ENCODE measurements at places on chromosomes 1 and 21.

DNA sequence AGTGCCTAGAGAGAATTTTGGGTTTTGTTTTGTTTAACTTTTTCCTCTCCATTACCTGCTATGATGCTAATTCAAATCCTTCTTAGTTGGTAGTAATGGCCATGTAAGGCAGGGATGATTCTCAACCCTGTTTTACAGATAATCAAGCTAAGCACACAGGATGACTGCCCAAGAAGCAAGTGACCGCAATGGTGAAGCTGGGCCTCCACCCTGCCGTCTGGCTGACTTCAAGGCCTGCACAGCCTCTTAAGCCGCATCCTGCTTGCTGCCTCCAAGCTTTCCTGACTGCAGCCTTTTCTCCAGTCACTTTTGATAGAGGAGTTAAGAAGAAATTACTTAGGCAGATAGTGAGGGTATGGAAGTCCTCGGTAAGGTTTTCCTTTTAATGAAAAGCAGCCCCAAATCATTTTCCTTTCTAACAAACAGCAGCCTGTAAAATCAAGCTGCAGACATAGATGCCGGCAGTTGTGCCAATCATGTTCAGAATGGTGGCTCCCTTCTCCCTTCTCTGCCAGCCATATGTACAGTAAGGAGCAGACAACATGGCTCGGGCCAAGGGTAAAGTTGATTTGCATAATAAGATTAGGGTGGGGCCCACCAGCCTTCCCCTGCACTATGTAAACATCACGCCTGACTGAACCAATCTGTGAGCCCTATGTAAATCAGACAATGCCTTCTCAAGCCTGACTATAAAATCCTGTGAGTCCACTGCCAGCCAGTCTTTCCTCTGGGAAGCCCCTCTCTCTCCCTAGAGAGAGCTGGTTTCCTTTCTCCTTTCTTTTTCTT, 8.8 kb upstream of the CTBS start:
- no peak for DNase-seq

DNA sequence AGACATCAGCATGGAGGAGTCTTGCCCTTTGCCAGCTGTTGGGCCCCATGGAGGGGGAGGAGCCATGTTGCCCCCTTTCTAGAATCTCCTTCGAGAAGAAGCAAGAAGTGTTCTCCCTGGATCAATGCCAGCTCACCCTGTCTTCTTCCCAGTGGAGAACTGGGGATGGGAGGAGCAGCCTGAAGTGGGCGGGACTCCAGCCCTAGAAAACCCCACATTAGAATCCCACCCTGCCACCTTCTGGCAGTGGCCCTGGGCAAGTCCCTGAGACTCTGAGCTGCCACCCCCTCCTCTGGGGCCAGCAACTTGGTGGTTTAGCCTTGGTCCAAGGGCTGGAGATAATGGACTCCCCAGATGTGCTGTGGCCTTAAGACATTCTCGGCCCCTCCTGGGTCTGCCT, 51.7 kb downstream of the PAX7 start:
- no peak for DNase-seq

- no peak for DNase-seq
Measured at GRCh38 chr1:89552471-89553081, 27.9 kb downstream of the LRRC8B start.

GRCh38 chr21:27572696-27573095, 605.8 kb upstream of the ADAMTS5 start:
- DNase-seq: peak; percentile 39

DNA sequence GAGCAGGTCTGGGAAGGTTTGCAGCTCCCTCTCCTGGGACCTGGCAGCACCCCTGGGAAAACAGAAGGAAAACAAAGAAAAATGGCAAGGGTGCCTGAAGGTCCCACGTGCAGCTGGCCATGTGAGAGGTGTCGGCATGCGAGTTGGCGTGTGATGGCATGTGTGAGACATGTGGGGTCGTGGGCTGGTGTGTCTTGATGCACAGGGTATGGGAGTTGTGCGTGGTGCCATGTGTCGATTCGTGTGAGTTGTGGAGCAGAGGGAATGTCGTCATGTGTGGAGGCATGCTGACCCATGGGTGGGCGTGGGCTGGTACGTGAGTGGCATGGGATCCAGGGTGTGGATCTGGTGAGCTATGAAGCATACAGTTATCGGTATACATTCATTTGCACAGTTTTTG, 1.3 kb downstream of the HPCA start:
- no peak for DNase-seq

DNA sequence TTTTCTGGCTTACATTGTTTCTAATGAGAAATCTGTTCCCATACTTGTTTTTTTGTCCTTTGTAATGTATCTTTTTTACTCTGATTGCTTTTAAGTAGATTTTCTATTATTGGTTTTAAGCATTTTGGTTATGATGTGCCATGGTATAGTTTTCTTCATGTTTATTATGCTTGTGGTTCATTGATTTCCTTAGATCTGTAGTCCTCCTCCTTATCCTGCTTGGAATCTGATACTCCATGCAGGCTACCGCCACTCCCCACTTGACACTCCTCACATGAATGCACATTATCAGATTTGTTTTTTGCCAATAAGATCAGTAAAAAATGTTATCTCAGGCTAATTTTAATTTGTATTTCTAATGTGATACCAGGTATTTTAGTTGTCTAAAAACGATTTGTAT, 20.8 kb downstream of the UROD start:
- no peak for DNase-seq

- DNase-seq: no peak
Measured at GRCh38 chr1:27163093-27163492, 8.2 kb upstream of the SLC9A1 start.

GRCh38 chr1:83102630-83103071, 896.3 kb downstream of the TTLL7 start:
- DNase-seq: no peak

DNA sequence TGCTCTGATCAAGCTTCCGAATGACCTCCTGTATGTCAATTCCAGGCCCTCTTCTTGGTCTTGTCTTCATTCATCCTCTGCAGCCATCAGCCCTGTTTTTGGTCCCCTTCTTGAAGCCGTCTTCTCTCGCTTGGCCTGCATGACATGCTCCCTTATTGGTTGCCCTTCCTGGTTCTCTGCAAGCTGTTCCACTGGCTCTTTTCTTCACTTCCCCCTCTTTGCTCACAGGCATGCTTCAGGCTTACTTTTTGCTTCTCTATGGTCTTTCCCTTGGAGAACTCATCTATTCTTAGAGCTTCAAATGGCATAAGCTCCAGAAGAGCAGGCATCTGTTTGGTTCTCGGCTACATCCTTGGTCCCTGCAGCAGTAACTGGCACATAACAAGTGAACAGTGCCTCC, 38.8 kb downstream of the PDPN start:
- DNase-seq: no peak

GRCh38 chr1:202805886-202806844, 2.1 kb downstream of the KDM5B start:
- no peak for DNase-seq

DNA sequence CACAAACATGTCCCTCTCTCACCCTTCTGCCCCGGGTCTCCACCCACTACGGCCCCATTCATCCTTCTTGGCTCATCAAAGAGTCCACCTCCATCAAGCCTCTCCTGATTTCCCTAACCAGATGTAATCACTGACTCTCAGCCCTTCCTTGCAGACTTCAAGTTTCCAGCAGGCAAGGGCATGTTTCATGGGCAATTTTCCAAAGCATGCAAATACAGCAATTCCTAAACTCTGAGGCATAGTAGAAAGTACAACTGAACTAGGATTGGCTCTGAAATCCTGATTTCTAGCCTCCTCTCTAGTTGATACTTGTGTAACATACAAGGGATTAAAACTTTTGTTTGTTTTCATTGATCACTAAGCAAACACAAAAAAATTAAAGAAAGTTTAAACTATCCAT, 109.1 kb upstream of the GADD45A start:
- DNase-seq: peak; percentile 63

DNA sequence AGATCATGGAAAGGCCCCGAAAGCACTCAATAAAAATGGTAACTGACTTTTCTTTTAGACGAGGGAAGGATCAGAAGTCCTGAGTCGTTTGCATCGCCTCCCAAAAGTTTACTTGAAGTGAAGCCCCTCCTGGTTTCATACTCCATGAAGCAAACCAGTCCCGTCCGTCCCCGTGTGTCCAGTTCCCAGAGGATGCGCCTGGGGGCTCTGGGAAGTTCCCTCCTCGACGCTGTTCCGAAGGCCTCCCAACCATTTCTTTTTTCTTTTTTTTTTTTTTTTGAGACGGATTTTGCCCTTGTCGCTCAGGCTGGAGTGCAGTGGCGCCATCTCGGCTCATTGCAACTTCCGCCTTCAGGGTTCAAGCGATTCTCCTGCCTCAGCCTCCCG, 661 bp upstream of the OSCP1 start:
- DNase-seq: no peak

DNA sequence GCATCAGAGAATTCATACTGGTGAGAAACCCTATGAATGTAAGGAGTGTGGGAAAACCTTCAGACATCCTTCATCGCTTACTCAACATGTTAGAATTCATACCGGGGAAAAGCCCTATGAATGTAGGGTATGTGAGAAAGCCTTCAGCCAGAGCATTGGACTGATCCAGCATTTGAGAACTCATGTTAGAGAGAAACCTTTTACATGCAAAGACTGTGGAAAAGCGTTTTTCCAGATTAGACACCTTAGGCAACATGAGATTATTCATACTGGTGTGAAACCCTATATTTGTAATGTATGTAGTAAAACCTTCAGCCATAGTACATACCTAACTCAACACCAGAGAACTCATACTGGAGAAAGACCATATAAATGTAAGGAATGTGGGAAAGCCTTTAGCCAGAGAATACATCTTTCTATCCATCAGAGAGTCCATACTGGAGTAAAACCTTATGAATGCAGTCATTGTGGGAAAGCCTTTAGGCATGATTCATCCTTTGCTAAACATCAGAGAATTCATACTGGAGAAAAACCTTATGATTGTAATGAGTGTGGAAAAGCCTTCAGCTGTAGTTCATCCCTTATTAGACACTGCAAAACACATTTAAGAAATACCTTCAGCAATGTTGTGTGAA, 12.8 kb downstream of the ZFP69B start:
- no peak for DNase-seq

DNA sequence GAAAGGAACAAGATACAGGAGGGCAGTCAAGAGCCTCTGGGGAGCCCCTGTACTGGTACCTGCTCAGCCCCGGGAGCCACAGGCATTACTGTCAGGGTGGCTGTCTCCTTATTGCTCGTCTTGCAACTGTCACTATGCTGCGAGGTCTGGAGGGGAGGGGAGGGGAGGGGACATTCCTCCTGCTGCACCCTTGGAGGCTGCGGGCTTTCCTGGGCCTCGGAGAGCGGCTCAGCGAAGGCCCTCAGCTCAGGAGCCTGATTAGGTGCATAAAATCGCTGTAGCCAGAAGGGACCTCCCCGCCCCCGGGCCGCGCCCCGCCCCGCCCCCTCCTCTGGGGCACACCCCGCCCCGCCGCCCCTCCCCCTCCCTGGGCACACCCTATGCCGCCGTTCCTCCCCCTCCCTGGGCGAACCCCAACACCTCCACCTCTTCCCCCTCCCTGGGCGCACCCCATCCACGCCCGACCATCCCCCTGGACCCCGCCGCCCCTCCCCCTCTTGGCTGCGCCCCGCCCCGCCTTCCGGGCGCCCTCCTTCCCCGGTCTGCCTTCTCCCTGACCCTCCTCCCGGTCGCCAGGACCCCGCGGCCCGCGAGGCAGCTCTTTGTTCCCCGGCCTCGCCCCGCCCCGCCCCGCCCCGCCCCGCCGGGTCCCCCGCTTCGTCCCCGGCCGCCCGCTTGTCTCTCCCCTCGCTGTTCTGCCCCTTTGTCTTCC, 35.5 kb downstream of the CACHD1 start:
- DNase-seq: no peak

DNA sequence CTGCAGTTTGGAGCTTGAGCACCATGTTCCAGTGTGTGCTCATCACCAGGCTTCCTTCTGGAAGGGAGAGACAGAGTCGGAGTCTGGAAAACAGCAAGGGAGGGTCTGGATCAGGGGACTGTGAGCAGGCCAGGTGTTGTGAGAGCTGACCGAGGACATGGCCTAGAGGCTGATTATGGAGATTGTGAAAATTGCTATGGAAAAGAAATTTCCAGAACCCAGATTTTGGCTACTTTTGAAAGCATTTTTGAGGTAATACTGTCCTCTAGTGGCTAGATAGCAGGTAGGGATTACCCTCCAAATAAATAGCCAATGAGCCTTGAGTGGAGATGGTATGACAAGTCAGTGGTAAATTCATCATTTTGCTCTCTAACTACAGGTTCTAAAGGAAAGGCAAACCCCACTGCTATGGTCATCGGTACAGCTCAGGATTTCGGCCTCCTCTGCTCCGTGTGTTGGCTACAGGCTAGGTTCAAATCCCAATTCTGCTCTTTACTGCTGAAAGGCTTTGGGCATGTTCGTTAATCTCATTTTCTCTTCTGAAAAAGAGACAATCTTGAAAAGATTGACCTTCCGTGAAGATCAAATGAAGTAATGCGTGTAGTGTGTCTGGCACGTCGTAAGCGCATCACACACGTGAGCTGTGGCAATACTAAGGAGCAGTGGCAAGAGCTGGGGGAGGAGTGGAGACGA, 1.0 kb upstream of the HAO2 start:
- DNase-seq: no peak

DNA sequence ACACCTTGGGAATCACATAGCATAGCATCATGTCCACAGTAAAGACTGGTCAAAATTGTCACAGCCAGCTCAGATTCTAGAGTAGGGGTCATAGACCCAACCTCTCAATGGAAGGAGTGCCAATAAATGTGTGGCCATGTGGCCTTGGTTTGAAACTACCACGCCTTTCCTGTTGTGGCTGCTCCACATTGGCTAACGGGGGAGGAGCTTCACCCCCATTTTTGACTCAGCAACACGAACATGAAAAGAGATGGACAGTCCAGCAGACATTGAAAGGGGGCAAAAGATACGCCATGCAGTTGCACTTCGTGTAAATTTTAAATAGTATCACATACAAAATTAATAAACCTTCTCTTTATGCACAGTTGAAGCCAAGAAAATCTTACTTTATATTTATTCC, 78.4 kb upstream of the HIVEP3 start:
- no peak for DNase-seq

DNA sequence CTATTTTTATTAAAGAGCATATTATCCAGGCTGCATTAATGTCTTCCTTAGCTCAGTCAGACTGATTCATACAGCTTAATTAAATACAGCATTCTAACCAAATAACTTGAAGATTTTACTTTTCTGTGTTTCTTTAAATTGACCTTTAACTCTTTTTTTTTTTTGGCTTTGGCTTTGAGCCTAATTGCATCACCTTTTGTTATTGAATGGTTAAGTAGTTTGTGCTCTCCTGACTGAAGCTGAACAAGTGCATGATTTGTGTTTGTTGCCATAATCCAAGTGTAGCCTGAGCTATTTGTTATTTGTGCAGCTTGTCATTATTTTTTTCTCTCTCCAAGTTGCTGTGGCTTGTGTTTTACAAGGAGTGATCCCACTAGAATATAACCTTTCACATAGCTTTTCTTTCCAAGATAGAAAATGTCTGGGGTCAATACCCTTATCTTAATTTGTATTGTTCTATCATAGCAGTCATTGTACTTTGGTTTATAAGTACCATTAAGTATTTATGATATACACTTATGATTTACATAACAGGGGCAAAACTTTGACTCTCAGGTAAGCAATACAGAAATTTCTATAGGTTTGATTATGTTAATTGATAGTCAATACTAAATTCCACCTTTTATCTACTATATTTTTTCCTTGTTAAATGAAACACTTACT, 31.6 kb downstream of the CDC14A start:
- no peak for DNase-seq

All from amniotic stem cell (primary cell).